Osteoblast (primary cell): ENCODE measurements at places on chromosomes 2 and 18. TPM values are rescaled to one million over a fixed set of nuclear protein-coding genes. Genes with fewer than 3 reads are reported as not detected.

GAL3ST2 gene
- 0.29 and 0.36 TPM in 2 replicates for total RNA-seq

SIX3 gene
- not detected in 2 replicates for total RNA-seq

ANKRD30B gene
- total RNA-seq: 6.9 and 11.5 TPM in 2 replicates

RND3 gene
- 241 and 298 TPM in 2 replicates for total RNA-seq

GRCh38 chr18:48391868-48392267 lies 17.3 kb downstream of the ZBTB7C start:
- no peaks in the 10 kb centered on the region for H3K36me3 ChIP-seq
- no peaks in the 10 kb centered on the region for H3K4me1 ChIP-seq
- H3K4me3 ChIP-seq: no peak overlapping the region
- H3K27me3 ChIP-seq: peaks cover 26% of the 10 kb centered on the region
- DNase-seq: no peak

- H3K4me3 ChIP-seq: no peak overlapping the region
- no peaks in the 10 kb centered on the region for H3K27me3 ChIP-seq
- peaks cover 37% of the 10 kb centered on the region for H3K4me1 ChIP-seq
- H3K36me3 ChIP-seq: no peaks in the 10 kb centered on the region
These were observed 10.4 kb downstream of the TNFRSF11A start for GRCh38 chr18:62335494-62335893.

DNA sequence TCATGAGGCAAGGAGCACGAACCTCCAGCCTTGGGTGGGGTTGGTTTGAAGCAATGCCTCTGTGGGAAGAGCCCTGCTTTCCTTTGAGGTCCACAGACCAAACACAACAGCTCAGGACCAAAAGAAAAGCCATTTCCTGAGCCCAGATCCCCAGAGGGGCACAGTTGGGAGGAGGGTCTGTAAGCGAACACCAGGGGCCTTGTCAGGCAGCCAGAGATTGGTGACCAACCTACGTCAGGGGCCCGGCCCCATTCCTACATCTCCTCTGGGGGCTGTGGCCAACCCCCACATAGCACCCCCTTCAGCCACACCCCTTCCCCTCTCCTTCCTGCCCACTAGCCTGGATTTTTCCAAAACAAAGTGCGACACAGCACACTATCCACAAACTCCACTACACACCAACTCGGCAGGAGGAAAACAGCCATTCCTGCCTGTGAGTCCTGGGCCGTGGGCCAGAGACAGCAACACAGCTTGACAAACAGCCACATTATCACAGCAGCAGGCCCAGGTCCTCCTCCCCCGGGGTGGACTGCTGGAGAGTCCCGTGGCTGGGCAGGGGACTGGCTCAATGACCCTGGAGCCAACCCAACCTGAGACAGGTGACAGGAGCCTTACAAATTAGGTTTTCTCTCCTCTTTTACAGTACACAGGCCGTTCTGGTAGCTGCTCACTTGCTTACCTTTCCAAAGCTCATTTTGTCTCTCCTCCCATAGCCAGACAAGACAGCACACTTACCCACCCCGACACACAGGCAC lies 98.8 kb downstream of the TNS1 start:
- peaks cover 46% of the 10 kb centered on the region for H3K4me1 ChIP-seq
- H3K36me3 ChIP-seq: peaks cover 28% of the 10 kb centered on the region
- no peak overlapping the region for H3K4me3 ChIP-seq
- peak overlapping the region; percentile 77 for H3K27ac ChIP-seq
- no peaks in the 10 kb centered on the region for H3K27me3 ChIP-seq

DNA sequence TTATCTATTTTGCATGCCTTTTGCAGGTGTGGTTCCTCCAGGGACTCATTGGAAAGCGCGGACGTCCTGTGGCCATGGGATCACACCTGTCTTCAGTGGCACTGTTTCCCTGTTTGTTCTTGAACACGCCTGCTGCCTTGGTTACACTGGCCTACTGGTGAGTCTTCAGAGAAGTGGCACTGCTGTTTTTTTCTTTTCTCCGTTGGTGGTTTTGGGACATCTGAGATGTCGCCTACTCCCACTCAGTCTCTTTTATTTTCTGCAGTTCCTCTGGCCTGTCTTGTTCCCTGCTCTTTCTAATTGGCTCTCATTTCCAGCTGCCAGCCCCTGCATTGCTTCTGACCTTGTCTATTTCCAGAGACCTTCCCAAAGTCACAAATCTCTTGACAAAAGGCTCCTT lies 35.7 kb upstream of the POU3F3 start:
- no peak overlapping the region for H3K27ac ChIP-seq
- no peak overlapping the region for H3K4me3 ChIP-seq
- H3K27me3 ChIP-seq: no peaks in the 10 kb centered on the region
- no peak for DNase-seq
- H3K4me1 ChIP-seq: no peaks in the 10 kb centered on the region

- H3K4me1 ChIP-seq: peaks cover 2% of the 10 kb centered on the region
- H3K27me3 ChIP-seq: no peaks in the 10 kb centered on the region
- H3K4me3 ChIP-seq: no peak overlapping the region
- DNase-seq: no peak
- no peak overlapping the region for H3K27ac ChIP-seq
- peaks cover 54% of the 10 kb centered on the region for H3K36me3 ChIP-seq
These were observed 17.9 kb downstream of the XPO1 start for GRCh38 chr2:61520261-61520660.

DNA sequence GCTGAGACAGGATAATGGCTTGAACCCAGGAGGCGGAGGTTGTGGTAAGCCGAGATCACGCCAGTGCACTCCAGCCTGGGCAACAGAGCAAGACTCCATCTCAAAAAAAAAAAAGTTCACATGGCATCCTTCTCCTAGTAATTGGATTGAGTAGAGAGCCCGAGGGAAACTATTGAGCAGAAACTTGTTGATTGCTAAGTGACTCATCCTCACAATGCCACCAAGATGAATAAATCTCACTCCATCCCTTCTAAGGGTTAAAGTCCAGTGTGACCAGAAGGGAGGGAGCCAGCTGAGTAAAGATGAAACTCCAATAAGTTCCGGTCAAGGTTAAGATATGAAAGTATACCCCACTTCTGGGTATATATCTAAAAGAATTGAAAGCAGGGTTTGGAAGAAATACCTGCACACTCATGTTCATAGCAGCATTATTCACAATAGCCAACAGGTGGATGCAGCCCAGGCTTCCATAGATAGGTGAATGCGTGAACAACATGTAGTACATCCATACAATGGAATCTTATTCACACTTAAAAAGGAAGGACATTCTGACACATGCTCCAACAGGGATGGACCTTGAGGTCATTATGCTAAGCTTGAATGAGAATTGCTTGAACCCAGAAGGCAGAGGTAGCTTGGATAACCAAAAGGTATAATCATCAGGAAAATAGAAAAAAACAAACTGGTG lies 13.0 kb upstream of the FHL2 start:
- H3K4me3 ChIP-seq: no peak overlapping the region
- H3K4me1 ChIP-seq: peaks cover 29% of the 10 kb centered on the region
- H3K27me3 ChIP-seq: no peaks in the 10 kb centered on the region
- no peaks in the 10 kb centered on the region for H3K36me3 ChIP-seq

GRCh38 chr2:134421556-134422328 lies 167.9 kb downstream of the MGAT5 start:
- no peak for DNase-seq
- H3K27ac ChIP-seq: no peak overlapping the region
